NCI-H524 treated with DMSO at 0.1 percent for 48 hours (cell line): ENCODE measurements at places on chromosomes 2 and 18.
A peak's percentile ranks its signal among the peaks of the same experiment; 100 is the strongest.

DNA sequence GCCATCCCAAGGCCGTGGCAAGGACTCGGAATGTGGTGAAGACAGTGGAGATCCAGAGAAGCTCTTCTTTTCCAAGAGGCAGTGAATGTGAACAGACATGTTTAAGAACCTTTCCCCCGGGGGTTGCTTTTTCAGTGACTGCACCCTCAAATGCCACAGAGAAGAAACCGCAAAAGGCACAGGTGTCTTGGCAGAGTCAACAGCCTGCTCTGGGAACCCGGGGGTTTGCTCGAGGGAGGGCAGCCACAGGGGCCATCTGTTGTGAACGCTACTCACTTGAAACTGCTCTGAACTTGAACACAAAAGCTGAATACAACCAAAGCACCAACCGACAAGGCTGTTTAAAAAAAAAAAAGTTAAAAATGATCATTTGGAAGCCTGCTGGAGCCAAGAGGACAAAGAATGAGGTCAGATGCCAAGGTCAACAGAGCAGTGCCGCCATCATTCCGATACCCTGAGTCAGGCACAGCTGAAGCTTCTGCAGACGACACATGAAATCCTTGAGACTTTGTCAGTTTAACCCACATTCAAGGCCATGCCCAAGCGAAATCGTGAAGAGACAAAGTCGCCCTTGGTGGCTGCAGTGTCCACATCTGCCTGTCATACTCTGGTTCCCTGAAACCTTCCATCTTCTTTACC lies 47.4 kb downstream of the PSMG2 start:
- peak; percentile 13 for DNase-seq

DNA sequence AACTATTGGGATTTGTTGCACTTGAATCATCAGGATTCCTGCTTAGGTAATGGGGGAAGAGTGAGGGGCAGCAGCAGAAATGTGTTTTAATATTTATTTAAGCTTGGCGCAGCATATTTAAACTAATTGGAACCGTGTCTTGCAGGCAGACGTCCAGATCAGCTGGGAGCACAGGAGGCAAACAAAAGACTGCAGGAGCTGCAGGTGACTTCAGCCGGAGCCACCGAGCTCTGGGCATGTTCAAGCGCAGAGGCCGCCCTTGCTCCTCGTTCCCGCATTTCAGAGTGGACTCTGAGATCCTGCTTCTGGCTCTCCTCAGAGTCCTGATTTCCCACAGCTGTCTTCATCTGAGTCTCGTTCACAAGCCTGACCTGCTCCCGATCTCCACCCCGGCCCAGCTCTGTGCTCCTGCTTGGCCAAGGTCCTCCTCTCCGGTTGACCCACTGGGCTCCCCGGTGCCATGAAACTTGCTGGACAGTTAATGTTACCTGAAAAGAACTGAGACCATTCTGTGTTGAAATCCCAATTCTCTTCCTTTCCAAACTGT lies 475.5 kb downstream of the SOX11 start:
- no peak for DNase-seq

GRCh38 chr18:12765126-12765525 lies 62.3 kb downstream of the PSMG2 start:
- DNase-seq, result no peak

GRCh38 chr2:233455006-233455405 lies 100.7 kb downstream of the DGKD start:
- no peak for DNase-seq

GRCh38 chr2:109213646-109214433 lies 84.8 kb downstream of the SH3RF3 start:
- no peak for DNase-seq

DNA sequence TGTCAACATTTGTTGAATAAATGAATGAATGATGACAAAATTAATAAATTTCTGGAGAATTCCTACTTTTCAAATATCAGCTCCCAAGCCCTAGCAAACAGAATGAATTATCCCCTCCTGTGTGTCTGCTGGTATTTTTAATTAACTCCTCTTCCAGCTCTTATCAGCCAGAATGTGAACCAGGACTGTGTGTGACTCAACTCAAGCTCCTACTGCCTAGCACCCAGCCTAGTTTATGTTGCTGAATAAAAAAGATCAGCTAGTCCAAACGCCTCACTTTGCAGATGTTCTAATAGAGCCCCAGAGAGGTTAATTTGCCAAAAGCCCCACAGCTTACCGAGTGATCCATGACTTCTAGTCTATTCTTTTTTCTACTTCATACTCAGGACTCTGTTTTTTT lies 50.3 kb downstream of the RABL2A start:
- DNase-seq, result no peak

DNA sequence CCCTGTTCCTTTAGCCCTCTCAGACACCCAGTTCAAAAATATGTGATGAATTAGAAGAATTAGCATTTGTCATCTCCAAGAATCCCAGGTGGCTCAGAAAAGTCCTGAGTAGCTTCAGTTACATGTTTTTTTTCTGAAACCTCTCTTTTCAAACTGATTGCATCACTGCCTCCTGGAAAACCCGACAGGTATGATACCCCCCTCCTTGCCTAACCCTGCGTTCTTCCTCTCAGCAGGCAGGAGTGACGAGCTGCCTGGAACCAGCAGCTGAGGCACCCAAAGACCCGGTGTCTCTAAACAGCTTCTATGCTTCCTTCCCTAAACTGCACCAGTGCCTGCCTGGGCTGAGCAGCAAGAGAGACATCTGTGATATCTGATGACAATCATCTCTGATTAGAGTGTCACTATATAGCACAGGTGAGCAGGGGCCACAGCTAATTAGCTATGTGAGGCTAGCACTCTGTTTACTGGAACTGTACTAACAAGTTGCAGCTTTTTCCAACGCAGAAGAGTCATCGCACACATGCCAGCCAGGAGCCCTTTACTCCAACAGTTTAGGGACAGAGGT lies 376.4 kb upstream of the ATP5MC3 start:
- DNase-seq, result no peak

GRCh38 chr2:133748007-133748700 lies 179.9 kb upstream of the NCKAP5 start:
- no peak for DNase-seq

- DNase-seq, result no peak
Observed at GRCh38 chr18:29605365-29605764, 1428.4 kb upstream of the CDH2 start.

DNA sequence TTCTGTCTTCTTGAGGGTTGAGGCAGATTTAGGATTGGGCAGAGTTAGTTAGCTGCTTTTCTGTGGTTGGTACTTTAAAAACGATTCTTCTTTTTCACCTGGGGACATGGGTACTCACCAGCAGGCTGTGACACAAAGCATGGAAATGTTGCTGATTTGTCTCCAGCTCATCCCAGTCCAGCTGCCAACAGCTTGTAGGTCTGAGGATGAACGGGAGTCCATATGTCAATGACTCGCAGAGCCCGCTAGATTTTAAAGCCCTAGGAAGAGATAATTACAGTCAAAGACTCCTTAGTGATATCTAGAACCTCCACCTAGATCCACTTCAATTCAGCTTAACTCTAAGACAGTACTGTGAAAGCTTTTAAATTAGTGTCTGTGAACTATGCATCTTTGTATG lies 20.8 kb downstream of the DOK1 start:
- DNase-seq, result peak; percentile 47

- DNase-seq, result peak; percentile 79
Observed at GRCh38 chr2:235533616-235534385, 40.0 kb downstream of the AGAP1 start.

- no peak for DNase-seq
Observed at GRCh38 chr2:81084101-81084500, 779.5 kb upstream of the LRRTM1 start.

DNA sequence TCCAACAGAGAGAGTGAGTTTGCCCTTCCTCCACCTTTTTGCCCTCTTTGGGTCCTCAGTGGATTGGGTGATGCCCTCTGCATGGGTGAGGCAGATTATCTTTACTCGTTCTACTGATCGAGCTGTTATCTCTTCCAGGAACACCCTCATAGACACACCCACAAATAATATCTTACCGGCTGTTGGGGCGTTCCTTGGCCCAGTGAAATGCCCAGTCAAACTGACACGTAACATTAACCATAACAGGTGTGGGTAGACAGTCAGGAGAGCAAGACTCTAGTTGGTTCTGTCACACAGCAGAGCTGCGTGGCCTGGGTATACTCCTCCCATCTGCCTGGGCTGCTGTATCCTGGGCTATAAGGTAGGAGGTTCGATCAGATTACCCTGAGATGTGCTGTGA lies 144.1 kb downstream of the AGAP1 start:
- no peak for DNase-seq

- DNase-seq, result no peak
Observed at GRCh38 chr18:42640160-42640559, 475.3 kb downstream of the RIT2 start.

DNA sequence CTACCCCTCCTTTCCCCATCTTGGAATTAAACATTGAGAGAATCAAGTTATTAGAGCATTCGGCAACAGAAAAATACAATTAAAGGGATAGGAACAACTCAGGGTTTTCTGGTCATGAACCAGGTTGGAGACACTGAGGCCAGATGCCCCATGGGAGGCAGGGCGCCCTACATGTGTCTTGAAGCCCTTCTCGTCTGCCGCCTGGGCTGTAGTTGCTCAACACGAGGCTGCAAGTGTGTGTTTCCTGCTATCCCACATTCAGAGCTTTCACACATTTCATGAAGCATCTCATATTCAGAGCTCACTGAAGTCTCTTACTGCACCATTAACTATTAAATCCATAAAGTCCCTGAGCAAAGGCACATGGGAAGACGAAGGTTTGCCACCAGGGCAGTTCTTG lies 28.8 kb downstream of the TTC39C start:
- DNase-seq, result no peak

- DNase-seq, result no peak
Observed at GRCh38 chr2:105522645-105523044, 123.8 kb upstream of the FHL2 start.

DNA sequence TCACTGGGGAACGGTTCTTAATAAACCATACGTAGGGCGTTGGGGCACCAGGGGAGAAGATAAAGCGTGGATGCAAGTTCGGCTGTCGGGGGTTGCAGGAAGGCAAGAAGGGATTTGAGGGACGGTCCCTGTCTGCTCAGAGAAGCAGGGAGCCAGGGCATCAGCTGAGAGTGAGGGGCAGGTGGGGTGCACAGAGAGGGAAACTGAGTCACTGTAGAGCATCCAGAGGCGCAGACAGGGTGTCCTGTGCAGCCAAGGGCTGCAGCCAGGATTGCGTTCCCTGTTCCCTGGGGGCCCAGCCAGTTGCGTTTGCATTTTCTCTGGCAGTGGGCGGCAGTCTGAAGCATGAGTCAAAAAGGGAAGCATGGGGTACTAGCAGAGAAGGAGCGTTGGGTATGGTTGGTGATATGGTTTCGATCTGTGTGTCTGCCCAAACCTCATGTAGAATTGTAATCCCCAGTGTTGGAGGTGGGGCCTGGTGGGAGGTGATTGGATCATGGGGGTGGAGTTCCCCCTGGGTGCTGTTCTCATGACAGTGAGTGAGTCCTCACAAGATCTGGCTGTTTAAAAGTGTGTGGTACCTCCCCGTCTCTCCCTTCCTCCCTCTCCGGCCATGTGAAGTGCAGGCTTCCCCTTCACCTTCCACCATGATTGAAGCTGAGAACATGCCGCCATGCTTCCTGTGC lies 202.9 kb downstream of the NDUFA10 start:
- DNase-seq, result no peak

DNA sequence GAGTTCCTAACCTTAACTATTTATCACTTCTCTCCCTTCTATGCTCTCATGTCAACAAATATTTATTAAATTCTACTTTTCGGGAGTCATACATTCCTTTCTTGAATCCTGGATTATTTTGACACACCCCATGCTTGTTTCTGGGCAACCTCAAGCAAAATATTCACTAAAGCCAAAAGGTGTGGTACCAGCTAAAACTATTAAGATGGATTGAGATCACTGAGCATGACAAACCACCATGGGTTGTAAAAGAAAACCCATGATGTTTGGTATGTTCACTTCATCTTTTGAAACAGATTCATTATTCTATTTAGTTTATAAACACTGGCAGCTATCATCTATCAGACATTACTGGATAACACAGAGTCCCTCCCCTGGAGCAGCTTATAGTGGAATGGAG lies 32.5 kb downstream of the DPP4 start:
- DNase-seq, result no peak

GRCh38 chr2:160389875-160390274 lies 103.7 kb downstream of the RBMS1 start:
- no peak for DNase-seq

DNA sequence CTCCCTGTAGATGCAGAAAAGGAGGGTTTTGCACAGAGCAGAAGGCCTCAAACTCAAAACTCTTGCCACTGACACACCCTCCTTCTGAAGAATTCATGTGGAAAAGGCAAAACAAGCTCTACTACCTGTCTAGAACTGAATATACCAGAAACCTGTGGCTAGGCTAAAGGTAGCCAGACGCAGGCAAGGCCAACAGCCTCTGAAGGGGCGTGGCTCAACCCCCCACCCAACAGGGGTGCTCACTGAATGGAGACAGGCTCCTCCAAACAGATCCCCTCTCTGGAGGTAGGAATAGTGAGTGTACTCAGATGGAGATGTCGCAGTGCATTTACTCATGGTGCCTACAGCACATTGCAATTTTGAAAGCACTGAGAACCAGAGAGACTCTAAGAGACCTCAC lies 3.0 kb upstream of the STK17B start:
- no peak for DNase-seq

- no peak for DNase-seq
Observed at GRCh38 chr2:201854221-201854801, 48.0 kb downstream of the CDK15 start.

- no peak for DNase-seq
Observed at GRCh38 chr18:11561293-11561692, 48.1 kb upstream of the SLC35G4 start.

DNA sequence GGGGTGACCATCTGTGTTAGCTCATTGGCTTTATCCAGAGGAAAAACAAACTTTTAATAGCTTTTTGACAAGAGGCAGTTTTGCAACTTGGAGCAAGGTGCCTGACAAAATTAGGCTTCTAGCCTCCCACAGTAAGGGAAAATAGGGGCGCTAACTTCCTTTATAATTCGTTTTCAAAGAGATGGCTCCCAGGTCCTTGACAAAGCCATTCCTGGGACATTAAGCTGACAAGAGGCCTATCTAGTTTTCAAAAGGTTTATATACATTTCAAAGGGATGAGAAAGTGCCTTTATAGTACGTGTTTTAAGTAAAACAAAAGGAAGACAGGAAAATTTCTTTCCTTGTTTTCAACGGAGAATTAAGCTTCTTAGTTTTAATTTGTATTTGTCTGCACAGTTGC lies 159.4 kb upstream of the GCFC2 start:
- DNase-seq, result no peak

DNA sequence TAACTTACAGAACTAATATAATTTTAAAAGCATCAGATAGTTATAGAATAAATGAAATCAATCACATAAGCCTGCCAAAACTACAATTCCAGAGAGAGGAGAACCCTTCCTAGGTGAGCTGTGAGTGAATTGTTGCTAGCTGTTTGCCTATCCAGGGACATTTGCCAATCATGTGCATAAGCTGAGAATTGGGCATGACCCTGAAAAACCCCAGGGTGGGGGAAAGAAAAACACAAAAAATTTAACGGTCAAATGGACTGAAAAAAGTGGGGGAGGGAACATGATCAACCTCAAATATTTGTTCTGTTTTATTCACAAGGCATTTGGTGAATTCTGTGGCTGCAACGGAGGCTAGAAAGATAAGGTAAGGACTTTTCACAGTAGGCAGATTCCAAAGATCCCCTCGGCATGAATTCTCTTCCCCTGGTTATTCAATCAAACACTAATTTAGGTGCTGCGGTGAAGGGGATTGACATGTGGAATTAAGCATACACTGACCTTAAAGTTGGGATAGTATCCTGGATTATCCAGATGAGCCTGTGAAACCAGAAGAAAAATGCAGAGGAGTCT lies 203.9 kb upstream of the RGPD4 start:
- DNase-seq, result no peak

GRCh38 chr2:149112713-149113112 lies 74.2 kb downstream of the LYPD6B start:
- DNase-seq, result no peak

- DNase-seq, result no peak
Observed at GRCh38 chr2:501130-501529, 176.1 kb downstream of the TMEM18 start.
